ENCODE measurements at places on chromosomes 12 and 14.

GRCh38 chr12:70920251-70920851 lies at the start of gene PTPRR:
TSS of gene PTPRR (minus strand) at chr12:70920738. CDS start at chr12:70920390, 348 bp downstream.
- no peak for DNase-seq

GRCh38 chr12:108750526-108750925 lies 19.2 kb upstream of the CORO1C start:
- no peak for DNase-seq

DNA sequence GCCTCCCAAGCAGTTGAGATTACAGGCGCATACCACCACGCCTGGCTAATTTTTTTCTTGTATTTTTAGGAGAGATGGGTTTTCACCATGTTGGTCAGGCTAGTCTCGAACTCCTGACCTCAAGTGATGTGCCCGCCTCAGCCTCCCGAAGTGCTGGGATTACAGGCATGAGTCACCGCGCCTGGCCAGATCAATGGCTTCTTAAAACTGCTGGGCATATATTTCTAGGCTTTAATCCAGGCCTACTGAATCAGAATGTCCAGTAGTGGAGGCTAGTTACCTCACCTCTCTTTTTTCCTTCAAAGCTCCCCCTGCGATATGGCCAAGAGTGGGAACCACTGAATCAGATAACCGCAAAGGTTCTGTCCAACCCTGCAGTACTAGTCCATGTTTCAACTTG lies 17.1 kb downstream of the POU6F1 start:
- DNase-seq = no peak

DNA sequence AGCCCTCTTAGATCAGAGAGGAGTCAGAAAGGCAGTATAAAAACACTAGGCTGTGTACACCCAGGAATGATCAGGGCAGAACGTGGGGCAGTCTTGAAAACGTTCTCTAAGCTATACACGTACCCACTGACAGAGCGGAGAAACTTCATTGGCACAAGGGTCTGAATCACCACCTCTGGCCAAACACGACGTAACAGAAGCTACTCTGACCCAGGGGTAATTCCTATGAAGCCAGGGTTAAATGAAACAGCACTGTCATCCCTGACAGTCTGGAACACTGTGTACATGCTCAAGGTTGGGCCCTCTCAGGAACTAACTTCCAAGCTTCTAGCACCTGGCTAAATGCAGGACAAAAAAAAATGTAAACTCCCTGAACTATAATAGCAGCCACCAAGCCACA lies 38.4 kb downstream of the PARP11 start:
- no peak for DNase-seq

- no peak for DNase-seq
Observed at GRCh38 chr12:76449016-76449415, 100.8 kb upstream of the BBS10 start.

GRCh38 chr14:105378199-105378598 lies 20.1 kb upstream of the TEX22 start:
- DNase-seq = no peak

DNA sequence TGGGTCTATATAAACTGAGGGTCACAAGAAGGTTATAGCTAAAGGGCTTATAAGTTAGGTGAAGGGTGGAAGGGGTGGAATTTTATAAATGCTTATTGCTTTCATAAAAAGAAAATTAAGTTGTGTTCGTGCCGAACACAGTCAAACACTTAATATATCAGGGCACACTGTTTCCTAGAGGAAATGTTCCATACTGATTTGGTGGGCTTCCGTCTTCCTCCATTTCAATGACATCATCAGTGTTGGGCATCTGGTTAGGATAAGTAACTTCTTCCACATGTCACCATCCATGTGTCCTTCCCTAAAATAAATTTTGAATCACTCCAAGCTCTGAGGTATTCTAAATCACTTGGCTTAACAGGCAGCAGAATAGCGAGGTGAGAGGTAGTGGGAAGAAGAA lies 466.4 kb downstream of the MED13L start:
- no peak for DNase-seq

- no peak for DNase-seq
Observed at GRCh38 chr12:12646483-12647072, 34.9 kb downstream of the CREBL2 start.

DNA sequence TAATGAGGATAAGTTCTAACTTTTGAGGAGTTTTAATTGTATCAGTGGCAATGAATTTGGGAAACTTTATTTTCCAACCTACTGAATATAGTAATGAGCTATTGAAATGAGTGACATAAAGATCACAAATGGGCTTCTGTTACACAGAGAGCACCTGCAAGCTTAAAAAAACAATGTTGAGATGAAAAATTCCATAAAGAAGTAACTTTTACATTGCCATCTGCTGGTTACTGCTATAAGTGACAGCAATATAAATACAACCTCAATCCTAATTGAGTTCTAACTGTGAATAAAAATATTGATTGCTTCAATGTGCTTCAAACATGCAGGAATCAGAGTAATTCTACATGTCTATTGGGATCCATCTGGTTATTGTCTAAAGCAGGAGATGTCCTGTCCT lies 14.2 kb downstream of the WIF1 start:
- DNase-seq = no peak

DNA sequence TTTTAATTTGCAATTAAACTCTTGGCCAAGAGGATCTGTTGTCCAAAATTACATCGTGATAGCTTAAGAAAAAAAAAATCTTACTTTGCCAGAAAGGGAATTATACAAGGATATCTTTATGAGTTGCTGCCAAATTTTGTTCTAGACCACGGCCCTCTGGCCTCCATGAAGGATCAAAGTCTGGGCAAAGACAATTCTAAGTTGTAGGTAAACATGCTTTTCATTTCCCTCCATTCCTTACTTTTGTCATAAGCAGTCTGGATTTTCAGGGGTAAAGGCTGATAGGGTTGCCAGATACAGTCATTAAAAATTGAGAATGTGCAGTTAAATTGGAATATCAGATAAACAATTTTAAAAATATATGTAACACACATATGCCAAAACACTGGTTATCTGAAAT lies 135.1 kb downstream of the MON2 start:
- DNase-seq = no peak

DNA sequence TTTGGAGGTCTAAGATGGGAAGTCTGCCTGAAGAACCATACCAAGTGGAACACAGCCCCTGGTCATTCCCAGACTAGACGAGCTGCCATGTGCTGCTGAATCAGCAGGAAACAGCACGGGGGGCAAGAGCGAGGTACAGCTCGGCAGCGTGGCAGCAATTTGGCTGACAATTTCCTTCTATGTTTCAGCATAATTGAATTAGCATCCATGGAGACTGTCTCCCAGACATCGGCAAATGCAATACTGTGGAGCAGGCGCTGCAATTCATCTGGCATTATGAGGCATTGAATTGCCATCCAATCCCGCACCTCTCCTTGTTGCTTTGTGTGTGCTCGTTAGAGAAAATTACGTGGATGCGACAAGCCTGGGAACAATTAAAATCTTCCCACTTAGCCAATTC lies 46.0 kb upstream of the CCDC60 start:
- no peak for DNase-seq

DNA sequence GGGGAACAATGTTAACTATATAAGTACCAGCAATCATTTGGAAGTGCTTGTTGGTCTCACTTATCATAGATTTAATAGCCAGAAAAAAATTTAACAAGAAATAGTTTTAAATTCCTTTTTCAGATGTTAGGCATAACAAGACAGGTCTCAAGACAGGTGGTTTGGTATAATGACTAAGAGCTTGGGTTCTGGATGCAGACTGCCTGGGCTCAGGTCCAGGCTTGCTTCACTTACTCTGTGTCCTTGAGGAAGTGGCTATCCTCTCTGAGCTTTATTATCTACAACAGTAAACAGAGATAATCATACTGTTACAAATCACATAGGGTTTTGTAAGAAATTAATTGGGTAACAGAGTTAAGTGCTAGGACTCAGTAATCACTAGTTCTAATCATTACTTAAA lies 338.0 kb upstream of the FLRT2 start:
- no peak for DNase-seq

DNA sequence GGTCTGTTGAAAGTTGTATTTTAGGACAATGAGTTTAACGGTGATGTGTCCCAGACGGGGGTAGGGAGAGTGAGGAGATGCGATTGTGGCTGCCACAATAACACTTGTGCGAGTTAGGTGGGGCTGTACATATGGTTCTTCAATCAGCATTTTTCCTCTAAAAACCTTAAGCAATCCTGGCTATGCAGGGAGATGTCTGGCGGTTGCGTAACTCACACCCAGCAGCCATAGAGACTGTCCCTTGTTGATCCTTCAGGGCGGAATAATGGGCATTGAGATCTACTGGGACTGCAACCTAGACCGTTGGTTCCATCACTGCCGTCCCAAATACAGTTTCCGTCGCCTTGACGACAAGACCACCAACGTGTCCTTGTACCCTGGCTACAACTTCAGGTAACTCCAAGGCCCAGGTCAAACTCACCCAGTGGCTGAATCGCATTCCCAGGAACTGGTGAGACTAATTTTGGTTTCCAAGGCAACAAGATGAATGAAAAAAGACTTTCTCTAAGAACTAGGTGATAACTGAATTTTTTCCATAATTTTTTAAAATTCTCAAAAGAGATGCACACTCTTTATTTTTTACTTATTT lies 34.6 kb downstream of the P2RX7 start:
- DNase-seq = no peak

DNA sequence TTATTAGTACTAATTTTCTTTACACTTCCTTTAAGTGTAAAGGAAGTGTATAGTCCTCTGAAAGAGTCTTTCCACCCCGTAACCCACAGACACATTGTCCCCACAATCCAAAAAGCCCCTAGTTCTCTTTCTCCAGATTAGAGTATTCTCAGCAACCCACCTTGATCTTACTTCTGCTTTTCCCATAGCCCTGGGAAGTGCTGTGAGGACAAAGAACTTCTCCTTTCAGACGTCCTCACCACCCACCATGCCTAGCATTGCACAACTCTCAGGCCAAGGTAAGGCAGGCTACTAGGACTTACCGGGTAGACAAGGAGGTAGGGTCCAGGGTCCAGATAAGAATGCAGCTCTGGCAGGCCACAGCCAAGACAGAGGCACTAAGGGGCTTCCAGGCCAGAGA lies 7.4 kb downstream of the AAAS start:
- no peak for DNase-seq

DNA sequence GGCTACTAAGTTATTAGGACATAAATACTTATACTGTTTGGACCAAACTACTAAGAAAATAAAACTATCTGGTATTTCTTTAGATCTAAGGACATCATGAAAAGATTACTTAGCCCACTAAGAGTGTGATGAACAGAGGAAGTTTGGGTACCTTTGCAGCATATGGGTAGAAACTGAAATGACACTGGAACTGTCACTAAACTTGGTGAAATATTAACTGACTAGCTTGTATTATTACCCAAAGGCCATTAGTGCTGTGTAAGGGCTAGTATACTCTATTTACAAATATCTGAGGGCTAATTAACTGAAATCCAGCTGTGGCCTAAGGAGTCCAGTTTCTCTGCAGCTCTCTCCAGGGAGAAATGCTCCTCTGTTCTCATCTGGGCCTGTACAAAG lies 45.5 kb downstream of the PAWR start:
- DNase-seq = no peak

DNA sequence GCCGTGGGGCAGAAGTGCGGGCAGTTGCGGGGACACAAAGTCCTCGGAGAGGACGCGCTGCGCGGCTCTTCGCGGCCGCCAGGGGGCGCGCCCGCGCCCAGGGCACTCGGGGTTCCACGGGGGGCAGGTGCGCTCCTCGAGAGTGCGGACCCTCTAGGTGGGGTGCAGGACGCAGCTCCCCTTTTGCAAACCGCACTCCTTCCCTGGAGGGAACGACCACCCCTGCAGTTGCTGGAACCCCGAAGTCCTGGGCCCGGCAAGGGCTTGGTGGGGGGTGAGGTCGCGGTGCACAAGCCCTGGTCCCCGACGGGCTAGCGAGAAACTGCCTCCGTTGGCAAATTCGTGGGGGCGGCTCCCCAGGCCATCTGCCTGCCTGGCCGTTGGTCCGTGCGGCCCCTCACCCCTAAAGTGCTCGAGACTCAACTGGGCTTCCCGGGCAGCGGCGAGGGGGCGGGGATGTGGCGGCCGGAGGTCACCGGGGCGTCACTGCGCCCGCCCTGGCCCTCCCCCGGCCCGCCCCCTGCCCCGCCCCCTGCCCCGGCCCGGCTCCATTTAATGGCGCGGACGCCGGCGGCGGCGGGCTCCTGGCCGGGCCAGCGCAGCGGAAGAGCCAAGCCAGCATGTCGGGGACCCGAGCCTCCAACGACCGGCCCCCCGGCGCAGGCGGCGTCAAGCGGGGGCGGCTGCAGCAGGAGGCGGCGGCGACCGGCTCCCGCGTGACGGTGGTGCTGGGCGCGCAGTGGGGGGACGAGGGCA lies at the start of gene ADSS1:
Gene ADSS1 (plus strand): TSS at position 579 of the 756 bp plus-strand sequence. CDS start 42 bp downstream, at position 621.
- no peak for DNase-seq

GRCh38 chr12:94080341-94081009 lies 67.9 kb upstream of the PLXNC1 start:
- DNase-seq = no peak

GRCh38 chr14:79369359-79370332 lies 841.7 kb downstream of the DIO2 start:
- no peak for DNase-seq

GRCh38 chr14:92880851-92881250 lies 42.1 kb upstream of the CHGA start:
- no peak for DNase-seq

GRCh38 chr12:105107171-105107493 lies 399 bp upstream of the WASHC4 start:
- no peak for DNase-seq

DNA sequence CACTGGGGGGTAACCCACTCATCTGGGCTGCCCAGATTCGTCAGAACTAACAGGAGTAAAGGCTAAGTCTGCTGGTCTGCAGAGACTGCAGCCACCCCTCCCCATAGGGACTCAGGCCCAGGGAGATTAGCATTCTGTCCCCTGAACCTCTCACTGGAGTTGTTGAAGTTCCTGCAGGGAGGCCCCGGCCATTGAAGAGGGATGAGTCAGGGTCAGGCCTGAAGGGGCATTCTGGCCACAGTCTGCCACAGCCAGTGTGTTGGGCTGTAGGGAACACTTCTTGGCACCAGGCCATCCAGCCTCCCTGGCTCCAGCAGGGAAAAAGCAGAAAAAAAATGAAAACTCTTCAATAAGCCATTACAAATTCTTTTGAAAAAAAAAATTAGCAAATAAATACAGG lies 35.3 kb downstream of the KLRK1 start:
- no peak for DNase-seq

- DNase-seq = no peak
Observed at GRCh38 chr12:108973629-108974152, 47.2 kb downstream of the SVOP start.

DNA sequence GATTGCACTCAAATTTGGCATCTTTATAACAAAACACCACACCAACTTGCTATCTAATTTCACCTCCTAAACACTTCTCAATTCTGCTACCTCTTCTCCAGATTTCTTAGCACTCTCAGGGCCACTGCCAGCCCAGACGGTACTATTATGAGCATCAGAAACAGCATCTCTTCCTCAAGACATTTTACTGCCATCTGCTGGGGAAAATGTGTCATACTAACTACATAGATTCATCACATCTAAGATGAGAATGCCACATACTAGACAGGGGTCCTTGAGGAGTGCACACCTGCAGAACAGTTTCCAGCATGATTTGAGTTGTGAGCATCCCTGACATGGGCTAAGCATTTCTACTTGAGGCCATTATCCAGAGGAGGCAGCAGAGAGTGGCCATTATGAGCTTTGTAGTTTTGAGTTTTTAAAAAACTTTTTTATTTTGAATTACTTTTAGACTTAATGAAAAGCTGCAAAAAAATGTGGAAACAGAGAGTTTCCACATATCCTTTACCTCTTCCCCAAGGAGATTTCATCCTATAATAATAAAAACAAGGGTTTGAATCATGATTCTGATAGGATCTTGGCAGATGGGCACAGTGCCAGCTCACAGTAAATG lies 15.1 kb upstream of the GRIP1 start:
- no peak for DNase-seq

All from progenitor cell of endocrine pancreas (in vitro differentiated cells).